ENCODE measurements at places on chromosomes 6 and 20. TPM values are rescaled to one million over a fixed set of nuclear protein-coding genes. Genes with fewer than 3 reads are reported as not detected.
A peak's percentile ranks its signal among the peaks of the same experiment; 100 is the strongest.

The DLL1 gene
- 23.9 TPM for total RNA-seq

The PROKR2 gene
- total RNA-seq, result not detected

The COX4I2 gene
- total RNA-seq, result 9.4 TPM

The TCF21 gene
- total RNA-seq, result 12.8 TPM

The NELFCD gene
- total RNA-seq, result 26.7 TPM

The TMEM74B gene
- total RNA-seq, result 4.0 TPM

The GABRR1 gene
- not detected for total RNA-seq

The PERP gene
- total RNA-seq, result 40.4 TPM

The FKBP1C gene
- not detected for total RNA-seq

The CCDC28A gene
- 9.5 TPM for total RNA-seq

The MTFR2 gene
- not detected for total RNA-seq

The SLA2 gene
- total RNA-seq, result 0.66 TPM

The EYS gene
- total RNA-seq, result 0.06 TPM

The BMP7 gene
- total RNA-seq, result 34.9 TPM

The DNMT3B gene
- 0.28 TPM for total RNA-seq

GRCh38 chr20:37233548-37234253, 27.9 kb downstream of the GHRH start:
- no peak for DNase-seq

- no peak for DNase-seq
Measured at GRCh38 chr20:38130687-38131587, 34.1 kb downstream of the TGM2 start.

DNA sequence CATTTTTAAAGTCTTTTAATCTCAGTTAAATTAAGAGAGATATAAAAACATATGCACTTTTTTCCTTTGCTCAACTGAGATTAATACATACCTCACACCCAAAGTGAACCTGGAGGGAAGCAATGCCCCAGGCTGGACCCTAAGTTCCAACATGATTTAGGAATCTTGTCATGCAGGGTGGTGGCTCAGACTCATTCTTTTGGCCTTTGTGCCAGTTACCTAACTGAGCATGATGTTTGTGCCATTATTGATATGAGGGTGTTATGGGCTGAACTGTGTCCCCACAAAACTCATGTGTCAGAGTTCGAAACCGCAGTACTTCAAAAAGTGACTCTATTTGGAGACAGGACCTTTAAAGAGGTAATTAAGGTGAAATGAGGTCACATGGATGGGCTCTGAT, 188.0 kb downstream of the ARHGAP18 start:
- no peak for DNase-seq

DNA sequence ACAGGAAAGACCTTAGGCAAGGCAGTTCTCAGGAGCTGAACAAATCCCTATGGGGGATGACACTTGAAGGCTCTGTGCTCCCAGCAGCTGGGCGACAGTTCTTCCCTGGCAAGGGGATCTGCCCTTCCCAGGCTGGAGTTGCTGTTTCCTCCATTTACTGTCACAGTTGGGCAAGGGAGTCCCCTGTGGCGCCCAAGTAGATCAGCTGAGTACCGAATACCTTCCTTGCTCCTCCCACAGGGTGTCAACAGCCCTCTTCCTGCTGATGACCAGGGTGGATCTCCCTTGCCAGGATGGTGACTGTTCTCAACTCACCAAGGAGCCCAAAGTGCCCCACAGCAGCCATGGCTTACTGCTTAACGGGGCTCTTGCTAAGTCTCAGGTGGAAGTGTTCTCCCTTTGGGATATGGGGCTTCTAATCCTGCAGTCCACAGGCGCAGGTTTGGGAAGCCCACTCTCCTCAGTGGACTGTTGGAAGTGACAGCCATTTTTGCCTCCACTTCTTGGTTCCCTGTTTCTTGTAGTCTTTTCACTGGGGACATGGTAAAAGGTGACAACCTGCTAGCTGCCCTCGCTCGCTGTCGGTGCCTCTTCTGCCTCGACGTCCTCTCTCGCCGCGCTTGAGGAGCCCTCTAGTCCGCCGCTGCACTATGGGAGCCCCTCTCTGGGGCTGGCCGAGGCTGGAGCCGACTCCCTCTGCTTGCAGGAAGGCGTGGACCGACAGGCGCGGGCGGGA, 5.7 kb upstream of the PSMG4 start:
- DNase-seq, result no peak

DNA sequence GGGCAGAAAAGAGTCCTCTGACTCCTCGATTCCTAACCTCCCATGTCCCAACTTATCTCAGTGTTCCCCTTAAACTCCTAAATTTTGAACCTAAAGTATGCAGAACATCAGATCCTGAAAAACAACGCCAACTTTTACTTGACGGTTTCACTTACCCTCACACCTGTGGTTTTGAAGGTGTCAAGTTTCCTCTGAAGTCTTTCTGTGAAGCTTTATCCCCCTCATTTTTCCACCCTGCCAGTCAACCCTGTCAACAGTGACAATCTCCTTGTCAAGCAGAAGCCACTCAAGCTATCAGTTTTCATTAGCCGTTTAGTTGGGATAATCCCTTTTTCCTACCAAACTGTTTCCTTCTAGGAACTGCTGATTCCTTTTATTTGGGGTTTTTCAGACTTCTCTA, 245.4 kb upstream of the PREP start:
- DNase-seq, result no peak

- peak; percentile 85 for DNase-seq
Measured at GRCh38 chr6:163438940-163439335, 24.4 kb downstream of the QKI start.

GRCh38 chr6:146990821-146991798, 213.1 kb upstream of the STXBP5 start:
- DNase-seq, result no peak

GRCh38 chr20:7703996-7704395, 236.3 kb downstream of the HAO1 start:
- DNase-seq, result no peak

DNA sequence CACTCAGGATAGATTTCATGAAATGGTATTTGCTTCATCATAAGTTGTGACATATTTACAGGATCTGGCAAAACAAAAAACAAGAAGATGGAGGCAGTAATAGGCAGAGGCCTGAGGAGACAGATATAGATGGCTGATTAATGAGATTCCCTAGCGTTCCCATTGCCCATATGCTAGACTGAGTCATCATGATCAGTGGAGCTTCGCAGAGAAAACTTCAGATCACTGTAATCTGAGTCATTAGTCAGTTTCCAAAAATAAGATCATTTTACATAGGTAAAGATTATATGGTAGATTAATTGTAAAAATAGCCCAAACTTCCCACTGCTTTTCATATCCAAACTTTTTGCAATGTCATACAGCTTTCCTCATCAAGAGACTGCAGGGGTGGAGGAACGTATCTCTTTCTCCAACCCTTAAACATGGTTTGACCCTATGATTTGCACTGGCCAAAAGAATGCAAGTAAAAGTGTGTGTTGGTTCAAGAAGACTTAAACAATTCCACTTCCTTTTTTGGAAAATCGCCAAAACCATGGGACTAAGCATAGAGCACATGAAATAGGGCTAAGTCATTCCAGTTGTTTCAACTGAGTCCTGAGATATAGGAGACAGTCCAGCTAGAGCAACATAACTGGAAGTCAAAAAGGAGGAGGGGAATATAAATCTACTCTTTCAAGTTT, 626.0 kb downstream of the RNF144B start:
- DNase-seq, result no peak

DNA sequence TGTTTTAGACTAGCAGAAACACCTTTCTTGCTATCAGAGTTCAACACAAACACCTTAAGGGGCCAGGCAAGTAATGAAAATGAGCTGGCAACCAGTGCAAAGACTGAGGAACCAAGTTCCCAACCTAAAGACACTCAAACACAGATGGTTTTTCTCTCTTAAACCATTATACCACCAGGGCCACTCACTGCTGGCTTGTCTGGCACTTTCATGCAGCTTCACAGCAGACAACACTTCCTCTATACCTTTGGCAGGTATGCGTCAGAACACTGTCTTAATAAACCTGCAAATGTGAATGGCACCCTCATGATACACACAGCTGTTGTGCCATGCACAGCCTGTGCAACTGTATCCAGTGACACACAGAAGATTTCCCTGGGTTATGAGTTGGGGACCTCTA, 41.6 kb downstream of the NFATC2 start:
- DNase-seq, result no peak

- no peak for DNase-seq
Measured at GRCh38 chr20:60107621-60108390, 149.6 kb downstream of the CDH26 start.

- DNase-seq, result no peak
Measured at GRCh38 chr6:139433631-139434419, 59.4 kb upstream of the CITED2 start.

GRCh38 chr6:147651249-147652063, 143.0 kb downstream of the SAMD5 start:
- DNase-seq, result peak; percentile 40

- no peak for DNase-seq
Measured at GRCh38 chr6:56683882-56684281, 41.2 kb upstream of the DST start.

DNA sequence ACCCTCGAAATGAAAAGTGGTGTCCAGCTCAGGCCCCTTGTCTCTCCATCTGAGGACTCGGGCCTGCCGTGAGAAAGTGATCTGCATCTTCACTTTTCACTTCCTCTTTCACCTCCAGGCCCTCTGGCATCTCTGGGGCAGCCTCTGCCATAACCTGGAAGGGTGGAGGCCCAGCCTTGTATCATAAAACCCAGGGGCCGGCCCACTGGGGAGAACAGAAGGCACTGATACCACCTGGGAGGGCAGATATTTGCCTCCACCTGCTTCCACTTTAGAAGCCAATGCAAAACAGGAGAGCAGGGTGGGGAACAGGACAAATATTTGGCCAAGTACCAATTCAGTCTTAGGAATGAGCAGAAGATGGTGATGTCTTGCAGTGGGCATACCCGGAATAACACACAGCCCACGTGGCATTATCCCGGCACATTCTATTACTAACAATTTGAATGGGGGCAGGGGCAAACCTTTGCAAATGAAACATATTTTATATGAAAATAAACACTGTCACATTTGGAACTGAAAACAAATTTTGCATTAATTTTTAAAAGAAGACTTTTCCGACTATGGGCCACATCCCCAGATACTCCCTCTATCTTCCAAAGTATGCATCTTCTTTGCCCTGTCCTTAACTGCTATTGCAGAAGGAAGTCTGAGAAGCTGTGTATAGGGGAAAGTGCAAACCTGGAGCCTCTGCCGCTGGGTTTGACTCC, 69.2 kb upstream of the TBC1D7 start:
- DNase-seq, result no peak

DNA sequence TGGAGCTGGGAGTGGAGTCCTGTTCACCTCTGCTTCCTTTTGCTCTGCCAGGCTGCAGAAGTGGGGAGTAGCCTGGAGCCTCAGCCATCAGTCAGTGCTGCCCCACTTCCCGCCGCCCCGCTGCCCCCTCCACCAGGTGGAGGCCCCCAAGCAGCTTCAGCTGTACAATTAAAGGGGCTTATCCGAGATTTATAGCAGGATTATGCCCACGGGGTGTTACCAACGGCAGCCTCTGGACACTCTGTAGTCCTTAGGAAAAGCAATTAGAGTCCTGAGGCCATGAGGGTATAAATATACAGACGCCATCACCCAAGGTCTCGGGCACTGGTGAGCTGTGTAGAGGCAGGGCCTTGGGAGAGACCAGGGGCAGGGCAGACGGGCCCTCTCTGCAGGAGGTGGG, 55.4 kb downstream of the GRM4 start:
- no peak for DNase-seq

DNA sequence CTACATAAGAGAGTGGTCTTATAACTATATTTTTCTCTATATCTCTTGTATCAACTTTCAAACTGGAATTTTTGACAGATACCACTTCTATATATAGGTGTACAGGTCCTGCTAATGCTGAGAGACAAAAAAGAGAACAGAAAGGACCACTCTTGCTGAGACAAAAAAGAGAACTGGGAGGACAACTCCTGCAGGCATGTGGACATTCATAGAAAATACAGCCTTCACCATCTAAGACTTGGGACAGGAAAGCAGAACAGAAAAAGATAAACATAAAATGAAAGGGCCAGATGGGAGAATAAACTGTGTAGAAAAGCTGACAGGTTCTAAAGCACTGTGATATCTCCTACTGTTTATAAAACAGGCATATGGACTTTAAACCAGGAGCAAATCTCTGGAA, 541.0 kb upstream of the ADGRB3 start:
- DNase-seq, result no peak

GRCh38 chr6:72715119-72715518, 93.3 kb downstream of the KCNQ5 start:
- DNase-seq, result no peak

DNA sequence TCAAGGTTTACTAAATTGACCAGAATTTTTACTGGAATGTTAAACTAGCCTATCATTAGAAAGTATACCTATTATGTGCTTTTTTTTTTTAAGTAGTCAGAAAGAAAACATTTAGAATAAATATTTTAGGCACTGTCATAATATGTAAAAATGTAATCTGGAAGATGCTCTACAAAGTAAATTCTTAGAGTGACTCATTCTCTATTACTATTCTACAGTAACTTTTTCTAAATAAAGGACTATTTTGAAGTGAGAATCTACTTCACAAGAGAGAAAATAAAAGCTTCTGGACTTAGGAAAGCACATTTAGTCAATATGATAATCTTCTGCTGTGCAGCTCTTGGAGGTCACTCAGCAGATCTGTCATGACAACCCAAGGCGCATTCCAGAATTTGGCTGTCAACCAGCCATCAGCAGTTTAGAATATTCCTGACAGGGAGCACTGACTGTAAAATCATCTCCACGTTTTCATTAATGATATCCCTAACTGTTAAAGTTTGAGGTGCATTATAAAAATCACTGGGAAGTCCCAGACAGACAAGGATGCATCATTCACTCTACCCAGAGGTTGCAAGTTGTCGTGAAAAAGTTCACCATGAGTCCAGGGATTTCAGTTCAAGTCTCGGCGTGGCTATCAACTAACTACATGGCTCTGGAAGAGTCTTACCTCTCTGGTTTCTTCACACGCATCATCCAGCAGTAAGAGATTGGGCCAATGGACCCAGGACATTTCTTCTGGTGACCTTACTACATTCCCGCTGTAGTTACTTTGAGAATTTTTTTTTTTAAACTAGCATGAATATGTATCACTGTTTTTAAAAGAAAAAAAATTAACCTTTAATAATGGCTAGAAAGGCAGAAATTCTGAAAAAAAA, 374.9 kb downstream of the GJA1 start:
- DNase-seq, result no peak

Data from right cardiac atrium (tissue), 5 donors.